Effector memory CD4-positive, alpha-beta T cell (primary cell): ENCODE measurements at places on chromosomes 3 and 15.

- DNase-seq: no peak
These were observed 407.1 kb upstream of the MCTP2 start for GRCh38 chr15:93823971-93824913.

DNA sequence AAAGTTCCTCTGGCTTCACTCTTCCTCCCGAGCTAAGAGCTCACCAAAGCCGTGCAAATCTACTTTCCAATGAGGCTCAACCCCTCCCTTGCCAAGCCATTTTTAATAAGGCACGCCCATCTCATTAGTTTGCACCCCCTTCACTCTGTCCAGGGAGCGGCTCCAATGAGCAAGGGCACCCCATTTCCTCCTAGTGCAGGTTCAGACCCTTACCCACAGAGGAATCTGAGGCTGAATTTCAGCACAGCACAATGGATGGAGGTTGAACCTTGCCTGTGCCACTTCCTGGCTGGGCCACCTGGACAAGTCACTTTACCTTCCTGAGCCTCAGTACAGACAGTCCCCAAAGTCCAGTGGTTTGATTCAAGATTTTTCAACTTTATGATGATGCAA is 25.4 kb downstream of the XPC start:
- DNase-seq: no peak

DNA sequence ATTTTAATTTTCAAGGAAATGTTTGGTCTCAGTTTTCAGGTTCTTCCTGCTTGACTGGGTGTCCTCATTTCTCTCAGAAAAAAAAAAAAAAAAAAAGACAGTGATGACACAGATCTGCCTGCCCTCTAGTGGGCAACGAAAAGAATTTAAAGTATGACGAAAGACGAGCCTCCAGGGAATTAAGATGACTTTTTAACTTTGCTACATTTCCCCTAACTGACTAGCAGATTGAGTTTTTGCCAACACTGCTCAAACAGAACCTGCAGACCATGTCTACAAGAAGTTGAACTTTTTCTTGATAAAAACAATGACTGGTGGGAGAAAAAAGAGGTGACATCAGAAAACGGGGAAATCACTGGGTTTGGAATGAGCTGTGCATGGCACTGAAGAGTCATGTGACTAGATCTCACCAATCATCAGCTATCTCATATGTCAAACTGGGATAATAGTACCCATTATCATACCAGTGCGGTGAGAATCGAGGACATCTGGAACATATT is 40.8 kb downstream of the EOMES start:
- DNase-seq: no peak

DNA sequence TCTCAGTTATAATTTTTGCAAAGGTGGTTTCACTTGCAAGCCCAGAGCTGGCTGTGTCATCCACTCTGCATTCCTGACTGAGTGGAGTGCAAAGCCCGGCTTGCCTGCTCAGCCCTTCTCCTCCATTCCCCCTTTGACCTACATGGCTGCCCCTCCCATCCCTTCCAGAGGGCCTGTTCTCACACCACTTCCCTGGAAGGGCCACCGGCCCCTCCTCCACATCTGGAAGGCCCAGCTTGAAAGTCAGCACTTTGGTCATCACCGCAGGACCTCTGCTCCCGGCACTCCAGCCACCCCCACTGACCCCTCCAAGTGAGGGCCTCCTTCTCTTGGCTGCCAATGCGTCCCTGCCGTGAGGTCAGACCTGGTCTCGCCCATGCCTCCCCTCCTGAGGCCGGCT is 74.1 kb upstream of the RNF7 start:
- DNase-seq: no peak

- no peak for DNase-seq
These were observed 231.6 kb upstream of the UBE2E2 start for GRCh38 chr3:22971497-22971896.

DNA sequence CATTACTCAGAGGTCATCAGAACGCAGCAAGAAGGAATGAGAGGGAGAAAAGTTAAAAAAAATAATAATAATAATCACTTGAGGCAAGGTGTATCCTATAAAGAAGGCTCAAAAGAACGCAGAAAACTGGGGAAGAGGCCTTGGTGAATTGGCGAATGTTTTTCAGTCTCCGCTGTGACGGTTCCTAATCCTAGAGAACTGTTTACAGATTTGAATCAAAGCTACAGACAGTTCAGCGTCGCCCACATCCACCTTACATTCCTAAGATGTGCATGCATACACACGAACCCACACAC is 634 bp downstream of the ZMAT3 start:
- no peak for DNase-seq

DNA sequence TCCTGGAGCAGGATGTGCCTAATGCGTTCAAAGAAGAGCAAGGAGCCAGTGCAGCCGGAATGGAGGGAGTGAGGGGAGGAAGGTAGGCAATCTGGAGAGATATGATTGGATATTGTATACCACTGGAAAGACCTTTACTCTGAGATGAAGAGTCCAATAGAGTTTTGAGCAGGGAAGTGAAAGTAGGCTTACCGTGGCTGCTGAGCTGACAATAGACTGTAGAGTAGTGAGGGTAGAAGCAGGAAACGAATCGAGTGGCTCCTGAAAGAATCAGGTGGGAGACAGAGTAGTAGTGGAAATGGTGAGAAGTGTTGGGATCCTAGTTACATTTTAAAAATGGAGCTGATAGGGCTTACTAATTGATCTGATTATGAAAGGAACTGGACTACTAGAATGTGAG is 51.8 kb upstream of the NUDT16 start:
- DNase-seq: no peak

- no peak for DNase-seq
These were observed 298.5 kb downstream of the GBE1 start for GRCh38 chr3:81462921-81463320.

DNA sequence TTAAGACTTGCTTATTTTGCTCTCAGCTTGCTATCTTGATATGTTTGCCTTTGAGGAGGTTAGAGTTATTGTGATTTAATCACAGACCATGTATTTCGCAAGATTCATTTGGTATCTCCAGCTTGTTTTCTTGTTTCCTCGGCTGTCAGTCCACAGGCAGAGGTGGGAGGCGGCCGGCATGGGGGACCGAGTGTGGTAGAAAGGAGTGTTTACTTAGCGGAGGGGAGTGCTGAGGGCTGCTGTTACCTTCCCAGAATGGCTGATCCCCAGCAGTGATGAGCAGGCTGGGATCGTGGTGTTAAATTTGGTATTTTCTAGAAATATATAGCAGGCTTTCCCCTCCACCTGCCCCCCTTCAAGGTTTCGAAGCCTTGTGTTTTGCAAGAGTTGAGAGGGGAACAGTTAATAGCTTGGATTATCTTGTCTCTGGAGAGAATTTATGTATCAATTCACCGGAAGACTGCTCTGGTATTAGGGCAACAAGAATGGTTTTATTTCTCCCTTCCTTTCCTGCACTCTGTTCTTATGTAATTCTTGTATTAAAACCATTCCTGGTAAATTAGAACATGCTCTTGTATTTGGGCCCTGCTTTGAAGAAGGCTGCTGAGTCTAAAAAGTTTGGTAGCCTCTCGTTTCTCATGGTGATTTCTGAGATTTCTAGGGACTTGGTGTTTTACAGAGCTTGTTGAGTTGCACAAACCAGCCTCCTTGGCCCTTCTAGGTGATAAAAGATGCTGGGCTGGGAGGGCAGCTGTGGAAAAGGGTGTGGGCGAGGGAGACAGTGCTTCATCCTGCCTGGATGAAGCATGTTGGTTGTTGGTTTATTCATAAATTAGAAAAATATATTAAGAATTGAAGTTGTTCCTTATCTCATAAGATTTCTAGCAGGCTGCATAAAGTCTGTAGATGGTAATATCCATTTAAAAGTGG is 151.4 kb downstream of the IGF1R start:
- DNase-seq: no peak
